ENCODE measurements at places on chromosomes 6 and 20.

- DNase-seq, result no peak
These were observed 60.1 kb upstream of the MLN start for GRCh38 chr6:33863723-33864440.

GRCh38 chr20:31875671-31876070 lies 5.2 kb downstream of the TTLL9 start:
- DNase-seq, result no peak

GRCh38 chr6:104540743-104541142 lies 319.0 kb downstream of the HACE1 start:
- DNase-seq, result peak; percentile 98

DNA sequence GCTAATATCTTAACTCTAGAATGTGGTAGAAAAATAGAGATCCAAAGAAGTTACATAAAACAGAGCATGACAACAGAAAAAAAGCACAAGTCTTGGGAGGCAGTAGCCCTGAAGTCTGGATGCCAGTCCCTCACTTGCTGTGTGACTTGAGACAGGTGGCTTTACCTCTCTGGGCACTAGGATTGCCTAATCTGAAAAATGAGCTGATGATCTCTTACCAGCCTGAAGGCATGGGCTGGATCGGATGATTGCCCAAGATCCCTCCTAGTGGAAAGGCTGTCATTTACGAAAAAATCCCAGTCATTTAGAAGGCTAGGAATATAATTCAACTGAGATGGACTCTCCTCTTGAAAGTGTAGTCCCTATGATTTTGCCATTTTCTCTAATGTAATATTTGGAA lies 10.9 kb upstream of the GCM1 start:
- DNase-seq, result peak; percentile 40

- no peak for DNase-seq
These were observed 255.6 kb downstream of the PREX1 start for GRCh38 chr20:48571949-48572847.

DNA sequence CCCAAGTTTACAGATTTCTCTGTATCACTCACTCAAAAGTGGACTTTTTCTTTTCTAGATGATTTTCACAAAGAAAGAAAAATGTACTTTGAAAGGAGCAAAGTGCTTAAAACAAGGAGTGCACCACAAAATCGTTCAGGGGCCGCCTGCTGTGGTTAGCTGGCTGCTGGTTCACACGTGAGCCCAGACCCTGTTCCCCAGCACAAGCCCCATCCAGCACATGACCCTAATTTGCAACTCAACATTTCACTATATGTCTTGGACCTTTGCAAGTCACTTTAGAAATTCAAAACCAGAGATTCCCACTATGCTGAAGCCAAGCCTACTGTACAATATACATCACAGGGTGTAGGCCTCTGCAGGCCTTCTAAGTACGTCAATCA lies 95.5 kb upstream of the NHSL1 start:
- DNase-seq, result no peak

DNA sequence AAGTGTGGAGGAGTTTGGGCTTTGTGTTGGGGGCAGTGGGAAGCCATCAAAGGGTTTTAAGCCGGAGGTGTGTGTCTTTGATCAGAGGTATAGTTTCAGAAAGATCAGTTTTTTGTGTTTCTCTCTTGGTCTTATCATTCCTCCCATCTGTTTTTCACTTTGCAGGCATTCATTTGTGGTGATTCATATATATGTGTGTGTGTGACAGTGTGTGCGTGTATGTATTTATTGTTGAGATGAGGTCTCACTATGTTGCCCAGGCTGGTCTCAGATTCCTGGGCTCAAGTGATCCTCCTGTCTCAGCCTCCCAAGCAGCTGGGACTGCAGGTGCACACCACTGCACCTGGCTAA lies 11.1 kb upstream of the SERINC3 start:
- peak; percentile 72 for DNase-seq

GRCh38 chr20:2771631-2772080 lies 28.8 kb downstream of the CPXM1 start:
- DNase-seq, result peak; percentile 39

- peak; percentile 49 for DNase-seq
These were observed 7.5 kb upstream of the GGTLC1 start for GRCh38 chr20:23995905-23996666.

GRCh38 chr6:136566851-136567250 lies 16.6 kb upstream of the MAP7 start:
- DNase-seq, result no peak

DNA sequence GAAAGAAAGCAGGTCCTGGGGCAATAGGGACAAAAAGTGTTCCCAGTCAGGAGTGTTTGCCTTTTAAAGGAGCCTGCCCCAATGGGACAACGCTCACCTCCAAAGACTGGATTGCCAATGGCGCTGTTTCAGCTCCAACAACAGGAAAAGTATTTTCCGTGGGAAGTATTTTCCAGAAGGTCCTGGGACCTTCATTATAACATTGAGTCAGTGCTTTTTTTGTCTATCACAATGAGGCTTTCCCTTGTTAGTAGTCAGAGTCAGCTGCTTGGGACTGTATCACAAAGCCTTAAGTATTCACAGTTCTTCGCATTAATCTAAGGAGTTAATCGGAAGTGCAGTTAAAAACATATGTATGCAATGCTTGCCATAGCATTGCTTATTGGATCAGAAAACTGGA lies 17.3 kb downstream of the TRAF3IP2 start:
- DNase-seq, result no peak

GRCh38 chr6:105223242-105223641 lies 43.4 kb upstream of the POPDC3 start:
- DNase-seq, result no peak

- DNase-seq, result no peak
These were observed 7.8 kb downstream of the STX7 start for GRCh38 chr6:132505158-132505557.

- peak; percentile 11 for DNase-seq
These were observed 609.5 kb upstream of the ARID1B start for GRCh38 chr6:156167625-156168071.

Measured in EH (cell line).